ENCODE measurements at places on chromosomes 3 and 15.
A peak's percentile ranks its signal among the peaks of the same experiment; 100 is the strongest.

DNA sequence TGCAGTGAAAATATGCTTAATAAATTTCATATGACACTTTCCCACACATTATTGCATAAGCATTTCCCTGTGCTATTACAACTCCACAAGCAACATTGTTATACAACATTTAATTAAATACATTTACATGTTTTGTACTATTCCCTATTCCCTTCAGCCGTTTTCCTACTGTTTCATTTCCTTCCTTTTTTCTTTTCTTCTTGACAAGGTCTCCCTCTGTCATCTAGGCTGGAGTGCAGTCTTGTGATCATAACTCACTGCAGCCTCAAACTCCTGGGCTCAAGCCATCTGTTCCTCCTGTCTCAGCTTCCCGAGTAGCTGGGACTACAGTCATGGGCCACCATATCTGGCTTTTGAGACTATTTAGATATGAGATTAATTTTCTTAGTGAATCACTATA lies 254.7 kb downstream of the NFKBIZ start:
- no peak for DNase-seq

GRCh38 chr3:48440590-48440958 lies 517 bp downstream of the TMA7 start:
- DNase-seq, result no peak

DNA sequence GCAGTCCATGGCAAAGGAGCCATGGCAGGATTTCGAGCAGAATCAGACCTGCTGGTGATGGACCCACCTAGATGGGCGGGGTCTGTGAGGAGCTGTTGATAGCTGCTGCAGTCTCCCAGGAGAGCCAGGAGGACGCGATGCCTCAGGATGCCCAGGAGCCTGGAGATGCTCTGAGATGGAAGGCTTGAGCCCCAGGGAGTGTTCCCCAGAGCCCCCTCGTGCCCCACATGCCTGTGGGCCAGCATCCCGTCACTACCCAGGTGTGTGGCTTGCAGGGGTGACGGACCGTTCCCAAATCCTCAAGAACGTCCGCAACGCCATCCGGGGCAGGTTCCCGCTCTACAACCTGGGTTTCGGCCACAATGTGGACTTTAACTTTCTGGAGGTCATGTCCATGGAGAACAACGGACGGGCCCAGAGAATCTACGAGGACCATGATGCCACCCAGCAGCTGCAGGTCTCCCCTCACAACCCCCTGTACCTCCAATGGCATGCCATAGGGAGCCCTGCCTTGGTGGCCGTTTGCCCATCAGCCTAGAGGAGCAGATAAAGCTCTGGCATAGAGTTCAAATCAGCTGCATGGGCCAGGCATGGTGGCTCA lies 6.7 kb downstream of the ITIH1 start:
- no peak for DNase-seq

DNA sequence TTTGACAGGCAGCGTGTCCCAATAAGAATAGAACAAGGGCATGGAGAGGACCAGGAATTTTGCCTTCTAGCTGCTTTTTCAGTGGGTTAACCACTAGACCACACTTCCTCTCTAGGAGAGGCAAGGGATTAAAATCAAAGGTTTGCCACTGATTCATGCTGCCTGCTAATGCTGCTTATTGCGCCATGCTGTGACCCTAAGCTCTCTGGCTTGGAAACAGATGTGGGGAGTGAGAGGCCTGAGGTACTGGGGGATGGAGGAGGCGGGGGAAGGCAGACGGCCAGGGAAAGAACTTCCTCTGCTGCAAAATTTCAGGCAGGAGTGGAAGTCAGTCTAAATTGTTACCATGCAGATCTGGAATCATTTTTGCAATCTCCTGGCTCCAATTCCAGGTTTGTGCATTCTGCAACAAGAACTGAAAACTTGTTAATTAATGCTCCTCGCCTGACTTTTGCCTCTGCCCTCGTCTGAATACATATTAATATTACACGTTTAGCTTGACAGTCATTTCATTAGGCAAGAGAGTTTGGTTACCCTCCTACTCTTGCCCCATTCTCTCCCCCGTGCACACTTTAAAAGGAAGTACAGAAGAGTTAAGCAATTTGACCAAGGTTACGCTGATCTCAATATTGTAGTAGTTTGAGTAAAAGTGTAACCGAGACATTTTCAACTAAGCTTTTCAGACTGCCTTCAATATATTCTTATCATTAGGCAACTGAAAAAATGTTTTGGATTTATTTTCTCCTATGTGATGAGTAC lies 121.7 kb upstream of the SPRED1 start:
- DNase-seq, result peak; percentile 98

DNA sequence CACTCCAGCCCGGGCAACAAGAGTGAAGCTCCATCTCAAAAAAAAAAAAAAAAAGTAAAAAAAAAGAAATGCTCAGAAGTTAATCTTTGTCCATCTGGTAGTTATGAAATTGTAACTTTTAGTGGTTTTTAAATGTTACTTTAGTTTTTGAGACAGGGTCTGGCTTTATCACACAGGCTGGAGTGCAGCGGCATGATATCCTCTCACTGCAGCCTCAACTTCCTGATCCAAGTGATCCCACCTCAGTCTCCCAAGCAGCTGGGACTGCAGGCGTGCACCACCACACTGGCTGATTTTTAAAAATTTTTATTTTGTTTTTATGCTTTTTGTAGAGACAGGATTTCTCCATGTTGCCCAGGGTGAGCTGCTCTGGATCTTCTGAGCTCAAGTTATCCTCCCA lies 1.3 kb downstream of the RNU5B-1 start:
- DNase-seq, result no peak

Data from MCF 10A (cell line).